Stimulated activated CD4-positive, alpha-beta T cell treated with anti-CD3 and anti-CD28 coated beads, Interleukin-1b, Interleukin-23, amount 100 ng/mL, for 48 hours (primary cell): ENCODE measurements at places on chromosomes 13 and 19.

GRCh38 chr19:55306712-55307111 is 18.4 kb downstream of the TMEM150B start:
- DNase-seq: no peak

- DNase-seq: no peak
These were observed 3.4 kb downstream of the CADM4 start for GRCh38 chr19:43636121-43636683.

DNA sequence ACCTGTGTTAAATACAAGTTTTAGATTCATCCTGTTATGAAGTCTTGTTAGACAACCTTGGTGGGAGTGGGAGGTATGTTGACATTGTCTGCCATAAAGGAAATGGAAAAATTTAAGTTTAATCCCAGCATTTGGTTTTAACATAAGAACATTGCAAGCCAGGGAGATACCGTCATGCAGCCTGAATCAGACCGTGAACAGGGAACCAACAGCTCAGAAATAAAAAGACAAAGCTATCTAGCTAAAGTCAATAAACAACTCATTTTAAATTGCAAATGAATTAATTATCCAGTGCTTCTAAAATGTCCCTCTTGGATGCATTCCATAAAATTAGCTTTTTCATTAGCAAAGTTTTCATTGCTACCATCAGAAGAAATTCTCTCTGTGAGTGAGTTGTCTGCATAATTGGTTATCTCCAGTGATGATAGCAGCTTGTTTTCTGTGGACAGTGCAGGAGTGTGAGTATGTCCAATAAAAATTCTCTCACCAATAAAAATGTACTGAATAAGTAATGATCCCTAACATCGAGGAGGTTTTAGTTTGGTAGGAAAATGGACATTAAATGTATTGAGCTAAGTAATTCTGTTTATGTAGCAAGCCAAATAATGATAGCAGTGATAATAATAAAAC is 170.6 kb upstream of the TMTC4 start:
- DNase-seq: no peak

- DNase-seq: no peak
These were observed 14.8 kb downstream of the DHX34 start for GRCh38 chr19:47363758-47364531.

- DNase-seq: no peak
These were observed 42.3 kb downstream of the LYL1 start for GRCh38 chr19:13060233-13060963.

- peak; percentile 6 for DNase-seq
These were observed 254.2 kb downstream of the ITGBL1 start for GRCh38 chr13:101706651-101707050.

- DNase-seq: no peak
These were observed 65.6 kb downstream of the RBM26 start for GRCh38 chr13:79340490-79340889.

DNA sequence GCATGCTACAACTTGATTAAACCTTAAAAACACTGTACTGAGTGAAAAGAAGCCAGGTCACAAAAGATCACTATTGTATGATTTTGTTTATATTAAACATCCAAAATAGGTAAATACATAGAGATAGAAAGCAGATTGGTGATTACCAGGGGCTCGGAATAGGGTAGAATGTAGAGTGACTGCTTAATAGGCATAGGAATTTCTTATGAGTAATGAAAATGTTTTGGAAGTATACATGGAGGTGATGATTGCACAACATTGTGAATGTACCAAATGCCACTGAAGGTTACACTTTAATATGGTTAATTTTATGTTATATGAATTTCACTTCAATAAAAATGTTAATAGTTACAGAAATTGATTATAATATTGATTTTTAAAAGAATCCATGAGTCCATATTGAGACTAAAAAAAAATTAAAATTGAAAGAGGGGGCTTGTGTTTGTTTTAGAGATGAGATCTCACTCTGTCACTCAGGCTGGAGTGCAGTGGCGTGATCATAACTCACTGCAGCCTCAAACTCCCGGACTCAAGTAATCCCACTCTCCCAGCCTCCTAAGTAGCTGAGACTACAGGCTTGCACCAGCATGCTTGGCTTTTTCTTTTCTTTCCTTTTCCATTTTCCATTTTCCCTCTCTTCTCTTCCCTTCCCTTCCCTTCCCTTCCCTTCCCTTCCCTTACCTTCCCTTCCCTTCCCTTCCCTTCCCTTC is 85.1 kb downstream of the FNDC3A start:
- no peak for DNase-seq

DNA sequence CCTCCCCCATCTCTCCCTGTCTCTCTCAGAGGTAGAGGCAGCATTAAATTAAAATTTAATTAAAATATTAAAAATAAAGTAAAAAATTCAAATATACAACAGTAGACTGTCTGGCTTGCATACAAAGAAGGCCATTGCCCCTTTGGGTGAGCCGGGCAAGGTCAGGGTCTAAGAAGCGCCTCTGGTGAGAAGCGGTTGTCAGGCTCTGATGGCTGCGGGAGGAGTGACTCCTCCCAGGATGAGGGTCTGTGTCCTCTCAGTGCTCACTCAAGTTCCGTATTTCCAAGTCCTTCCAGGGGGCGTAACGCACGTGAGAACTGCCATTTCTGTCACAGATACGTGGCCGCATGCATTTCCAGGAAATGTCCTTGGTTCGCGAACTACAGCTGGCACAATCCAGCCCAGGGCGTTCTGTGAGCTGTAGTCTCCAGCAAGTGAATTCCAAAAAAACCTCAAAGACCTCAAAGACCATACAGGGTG is 737 bp upstream of the ZNF181 start:
- DNase-seq: no peak

- no peak for DNase-seq
These were observed 5.9 kb downstream of the TRAPPC6A start for GRCh38 chr19:45172173-45172572.

- peak; percentile 56 for DNase-seq
These were observed 53.8 kb downstream of the EPS15L1 start for GRCh38 chr19:16417660-16418596.

- peak; percentile 18 for DNase-seq
These were observed 16.5 kb upstream of the CACTIN start for GRCh38 chr19:3642987-3643673.

DNA sequence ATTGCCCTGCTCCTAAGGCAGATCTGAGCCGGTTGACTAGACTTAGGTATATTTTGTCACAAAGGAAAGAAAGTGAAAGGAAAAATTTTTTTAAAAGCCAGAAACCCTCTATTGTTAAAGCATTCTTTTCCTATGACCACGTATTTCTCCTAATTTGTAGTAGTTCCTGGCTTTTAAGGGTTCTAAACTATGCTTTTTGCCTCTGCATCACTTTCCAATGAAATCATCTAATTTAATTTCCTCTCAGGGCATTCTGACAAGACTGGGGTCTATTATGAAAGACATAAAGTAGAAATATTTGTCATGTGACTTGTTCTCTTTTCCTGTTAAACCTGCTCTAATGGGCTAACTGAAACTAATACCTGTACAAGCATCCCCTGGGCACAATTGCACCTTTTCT is 233.0 kb upstream of the PRR20A start:
- no peak for DNase-seq

DNA sequence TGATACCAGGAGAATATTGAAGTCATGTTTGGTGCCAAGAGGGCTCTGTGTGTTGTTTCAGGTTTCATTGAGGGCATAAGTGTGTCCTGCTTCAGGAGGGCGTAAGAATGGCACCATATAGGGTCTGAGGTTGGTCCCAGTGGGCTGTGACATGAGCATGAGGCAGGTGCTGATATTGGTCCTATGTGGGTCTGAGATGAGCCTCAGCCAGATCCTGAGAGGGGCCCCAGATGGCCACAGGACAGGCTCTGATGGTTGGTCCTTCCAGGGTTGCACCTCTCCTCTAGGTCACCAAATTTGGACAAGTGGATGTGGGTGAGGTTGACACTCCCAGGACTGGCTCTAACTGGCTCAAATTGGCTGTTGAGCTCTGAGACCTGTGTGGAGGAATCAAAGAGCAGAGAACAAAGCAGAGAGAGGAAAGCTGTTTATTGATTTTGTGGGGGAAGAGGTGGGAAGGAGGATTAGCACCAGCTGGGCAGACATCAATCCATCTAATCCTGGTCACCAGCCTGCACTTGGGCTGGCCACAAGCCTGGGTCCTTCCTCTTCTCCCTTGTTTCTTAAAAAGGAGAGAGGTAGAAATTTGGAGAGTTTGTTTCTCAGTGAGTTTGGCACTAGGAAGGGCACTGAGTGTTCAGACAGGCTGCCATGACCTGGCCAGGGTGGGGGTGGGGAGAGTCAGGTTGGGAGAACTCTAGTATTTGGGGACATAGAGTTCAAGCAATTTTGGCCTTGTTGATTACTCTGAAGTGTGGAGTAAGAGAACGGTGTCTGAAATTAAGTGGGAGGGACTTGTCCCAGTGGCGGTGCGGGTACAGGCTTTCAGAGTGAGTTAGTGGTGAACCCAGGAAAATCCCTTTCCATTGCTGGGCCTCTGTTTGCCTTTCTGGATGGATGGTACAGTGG is 38.7 kb downstream of the CYP2B6 start:
- no peak for DNase-seq

DNA sequence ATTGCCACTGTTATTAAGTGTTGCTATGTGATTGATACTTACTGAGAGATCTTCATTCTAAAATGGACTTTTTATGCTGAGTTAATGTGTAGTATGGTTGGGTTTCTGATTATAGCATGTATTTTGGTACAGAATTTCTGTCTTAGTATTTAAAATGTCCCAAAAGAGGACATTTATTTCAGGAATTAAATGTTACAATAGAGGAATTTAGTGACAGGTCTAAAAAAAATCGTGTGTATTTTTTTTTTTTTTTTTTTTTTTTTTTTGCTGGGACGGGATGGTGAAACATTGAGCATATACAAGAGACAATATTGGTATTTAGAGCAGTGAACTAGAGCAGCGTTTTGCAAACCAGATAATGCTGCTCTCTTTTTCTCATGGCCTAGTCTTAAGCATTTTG is 27.9 kb downstream of the URI1 start:
- DNase-seq: no peak

GRCh38 chr13:24068472-24068871 is 92.0 kb upstream of the SPATA13 start:
- DNase-seq: no peak

- no peak for DNase-seq
These were observed 22.2 kb upstream of the SERPINE3 start for GRCh38 chr13:51317262-51317661.

DNA sequence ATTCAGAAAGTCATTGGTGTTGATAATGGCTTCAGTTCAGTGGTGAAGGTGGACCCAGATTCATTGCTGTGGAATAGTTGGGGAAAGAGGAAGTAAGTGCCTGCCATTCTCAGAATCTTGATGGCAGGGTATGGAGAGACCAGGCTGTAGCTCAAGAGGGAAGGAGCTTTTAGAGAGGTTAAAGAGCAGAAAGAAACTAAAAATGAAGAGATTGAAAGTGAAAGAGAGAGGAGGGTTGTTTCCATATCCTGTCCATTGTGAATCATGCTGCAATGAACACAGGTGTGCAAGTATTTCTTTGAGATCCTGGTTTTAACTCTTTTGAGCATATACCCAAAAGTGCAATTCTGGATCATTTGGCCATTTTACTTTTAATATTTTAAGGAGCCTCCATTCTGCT is 12.5 kb downstream of the GJB6 start:
- no peak for DNase-seq

- no peak for DNase-seq
These were observed 42.9 kb downstream of the CRYL1 start for GRCh38 chr13:20482787-20483186.

DNA sequence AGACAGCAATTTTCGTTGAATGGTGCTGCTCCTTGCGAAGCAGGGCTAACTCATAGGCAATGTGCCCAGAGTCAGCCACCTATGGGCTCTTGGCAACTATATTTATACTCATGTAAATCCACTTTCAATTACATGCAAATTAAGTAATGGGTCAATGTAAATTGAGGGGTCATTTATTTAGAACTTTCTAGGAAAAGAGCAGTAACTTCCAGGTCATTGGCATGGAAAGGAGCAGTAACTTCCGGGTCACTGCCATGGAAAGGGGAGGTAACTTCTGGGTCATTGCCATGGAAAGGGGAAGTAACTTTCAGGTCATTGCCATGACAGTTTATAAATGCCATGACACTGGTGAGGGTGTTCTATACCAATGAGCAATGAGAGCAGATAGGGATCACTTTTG is 11.6 kb downstream of the KLK4 start:
- DNase-seq: no peak

- DNase-seq: no peak
These were observed 1691.5 kb upstream of the SLC10A2 start for GRCh38 chr13:104757712-104758111.

DNA sequence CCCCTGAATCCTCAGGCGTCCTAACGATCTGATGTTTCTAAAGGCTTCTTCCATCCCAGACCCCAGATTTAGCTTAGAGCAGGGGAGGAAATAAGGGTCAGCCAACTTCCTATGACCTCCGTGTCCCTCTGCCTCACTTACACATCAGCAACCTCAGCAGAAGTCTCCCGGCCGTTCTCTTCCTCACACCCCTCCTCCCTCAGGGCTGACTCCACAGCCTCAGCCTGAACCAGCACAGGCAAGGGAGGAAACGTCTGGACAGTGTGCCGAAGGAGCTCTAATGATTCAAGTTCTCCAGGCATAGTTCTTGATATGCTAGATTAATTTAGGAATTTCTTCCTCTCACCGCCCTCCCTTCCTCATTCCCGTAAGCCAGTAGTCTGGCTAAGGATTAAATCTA is 121.4 kb downstream of the NUFIP1 start:
- no peak for DNase-seq

DNA sequence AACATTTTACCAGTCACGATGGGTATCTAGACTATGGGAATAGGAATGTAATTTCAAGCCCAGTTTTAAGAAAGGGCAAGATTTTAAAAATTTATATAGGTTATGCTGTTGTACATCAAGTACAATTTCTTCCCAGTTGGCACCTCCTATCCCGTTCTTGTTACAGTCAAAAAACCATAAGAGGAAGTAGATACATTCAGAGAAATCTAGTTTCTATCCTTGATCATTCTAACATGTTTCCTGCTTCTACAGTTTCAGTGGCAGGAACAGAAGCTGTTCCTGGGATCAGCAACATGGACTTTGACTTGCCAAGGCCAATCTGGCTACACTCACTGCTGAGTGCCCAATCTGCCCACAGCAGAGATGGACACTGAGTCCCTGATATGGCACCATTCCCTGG is 14.7 kb upstream of the FPR3 start:
- DNase-seq: no peak

DNA sequence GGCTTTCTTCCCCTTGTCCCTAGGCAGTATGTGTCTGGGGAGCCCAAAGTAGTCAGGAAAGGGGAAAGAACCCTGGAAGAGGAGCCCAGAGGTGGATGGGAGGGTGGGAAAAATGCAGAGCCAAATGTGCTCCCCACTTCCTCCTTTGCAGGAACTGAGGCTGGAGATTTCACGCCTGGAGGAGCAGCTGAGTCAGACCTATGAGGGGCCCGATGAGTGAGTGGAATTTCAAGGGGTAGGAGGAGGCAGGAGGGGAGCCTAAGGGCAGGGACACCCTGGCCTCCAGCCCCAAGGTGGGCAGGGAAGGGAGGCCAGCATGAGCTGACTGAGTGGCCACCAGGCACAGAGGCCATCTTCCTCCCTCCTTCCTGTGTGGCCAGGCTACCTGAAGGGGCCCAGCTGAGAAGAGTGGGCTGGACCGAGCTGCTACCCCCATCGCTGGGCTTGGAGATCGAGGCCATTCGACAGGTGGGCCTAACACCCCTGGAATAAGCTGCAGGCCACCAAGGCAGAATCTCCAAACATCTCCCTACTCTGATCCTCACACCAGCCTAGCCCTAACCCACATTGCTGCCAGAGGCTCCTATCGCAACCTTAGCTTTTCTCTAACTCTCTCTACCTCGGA is 14.3 kb downstream of the PTH2 start:
- no peak for DNase-seq
